ENCODE measurements at places on chromosomes 2 and 18. TPM values are rescaled to one million over a fixed set of nuclear protein-coding genes. Genes with fewer than 3 reads are reported as not detected.

GRCh38 chr2:241613017-241613780 lies 23.8 kb downstream of the THAP4 start:
- DNase-seq: no peak

GRCh38 chr2:54738281-54738680 lies 14.8 kb downstream of the EML6 start:
- no peak for DNase-seq

DNA sequence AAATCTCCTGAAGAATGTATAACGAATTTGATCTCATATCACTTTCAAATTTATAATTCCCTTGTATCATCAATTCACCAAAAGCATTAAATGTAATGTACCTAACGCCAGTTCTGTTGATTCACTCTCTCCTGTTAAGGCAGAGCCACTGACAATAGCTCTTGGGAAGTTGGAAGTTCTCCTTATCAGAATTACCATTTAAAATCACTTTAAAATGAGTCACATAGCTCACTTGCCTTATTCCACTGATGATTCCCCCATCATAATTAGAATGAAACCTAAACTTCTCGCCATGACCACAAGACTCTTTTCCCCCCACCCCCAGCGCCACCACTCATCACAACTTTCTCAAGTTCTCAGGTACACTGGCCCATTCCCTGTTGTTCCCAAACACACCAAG lies 117.1 kb downstream of the PID1 start:
- DNase-seq: no peak

DNA sequence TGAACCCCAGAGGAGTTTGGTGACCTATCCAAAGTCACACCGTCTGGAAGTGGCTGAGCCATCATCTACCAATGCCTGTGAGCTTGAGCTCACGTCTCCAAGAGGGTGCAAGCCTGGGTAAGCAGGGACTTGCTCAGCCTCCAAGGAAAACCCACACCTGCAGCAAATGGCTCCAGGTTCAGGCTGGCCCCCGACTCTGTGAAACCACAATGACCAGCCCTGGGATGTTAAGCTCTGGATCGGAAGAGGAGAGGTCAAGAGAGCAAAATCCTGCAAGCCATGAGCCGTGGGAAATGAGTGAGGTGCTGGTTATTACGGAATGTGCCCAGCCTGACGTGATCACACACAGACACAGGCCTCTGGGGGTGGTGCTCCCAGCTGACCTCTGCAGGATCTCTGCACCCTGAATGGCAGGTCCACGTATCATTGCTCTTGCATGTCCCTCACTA lies 94.1 kb upstream of the OTOS start:
- DNase-seq: no peak

GRCh38 chr18:60339018-60339417 lies 33.6 kb downstream of the MC4R start:
- no peak for DNase-seq

- no peak for DNase-seq
Observed at GRCh38 chr18:34795070-34795732, 85.1 kb downstream of the DTNA start.

DNA sequence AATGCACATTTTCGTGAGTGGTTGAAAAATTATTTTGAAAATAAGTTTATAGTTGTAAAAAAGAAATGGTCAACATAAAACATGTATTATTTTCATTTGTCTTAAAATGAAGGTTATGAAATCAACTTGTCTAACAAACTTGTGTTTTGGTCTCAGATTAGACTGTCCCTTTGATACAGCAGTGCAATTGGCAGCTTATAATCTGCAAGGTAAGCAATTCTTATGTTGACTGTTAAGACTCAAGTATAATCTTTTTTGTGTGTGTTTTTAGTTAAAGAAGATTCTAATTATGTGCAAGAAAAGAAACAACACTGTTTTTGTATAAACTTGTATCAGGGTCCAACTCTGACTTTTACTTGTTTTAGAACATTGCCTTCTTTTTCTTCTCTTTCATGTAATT lies 62.7 kb downstream of the EPB41L5 start:
- DNase-seq: no peak

GRCh38 chr2:51997571-51997970 lies 965.6 kb upstream of the NRXN1 start:
- no peak for DNase-seq

DNA sequence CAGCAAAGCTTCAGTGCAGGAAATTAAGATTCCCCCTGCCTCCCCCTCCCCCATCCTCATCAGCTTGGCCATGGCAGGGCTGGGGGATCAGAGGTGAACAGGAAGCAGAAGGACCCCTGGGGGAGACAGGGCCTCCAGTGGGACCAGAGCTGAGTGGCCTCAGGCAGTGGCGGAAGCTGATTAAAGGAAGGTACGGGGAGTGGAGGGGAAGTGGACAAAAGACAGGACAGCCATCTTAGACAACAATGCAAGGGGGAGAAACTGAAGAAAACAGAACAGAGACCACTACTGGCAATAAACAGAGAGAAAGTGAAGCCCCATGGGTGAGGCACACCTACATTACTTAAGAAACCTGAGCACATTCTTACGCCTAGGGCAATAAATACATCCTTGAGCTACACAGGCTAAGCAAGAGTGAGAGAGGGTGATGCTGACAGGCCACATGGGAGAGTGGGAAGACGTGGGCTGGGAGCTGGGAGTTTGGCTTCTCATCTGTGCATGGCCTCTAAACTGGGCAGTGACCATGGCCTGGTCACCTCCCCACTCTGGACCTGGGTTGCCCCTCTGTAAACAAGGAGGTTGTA lies 59.6 kb downstream of the BCL11A start:
- DNase-seq: no peak

DNA sequence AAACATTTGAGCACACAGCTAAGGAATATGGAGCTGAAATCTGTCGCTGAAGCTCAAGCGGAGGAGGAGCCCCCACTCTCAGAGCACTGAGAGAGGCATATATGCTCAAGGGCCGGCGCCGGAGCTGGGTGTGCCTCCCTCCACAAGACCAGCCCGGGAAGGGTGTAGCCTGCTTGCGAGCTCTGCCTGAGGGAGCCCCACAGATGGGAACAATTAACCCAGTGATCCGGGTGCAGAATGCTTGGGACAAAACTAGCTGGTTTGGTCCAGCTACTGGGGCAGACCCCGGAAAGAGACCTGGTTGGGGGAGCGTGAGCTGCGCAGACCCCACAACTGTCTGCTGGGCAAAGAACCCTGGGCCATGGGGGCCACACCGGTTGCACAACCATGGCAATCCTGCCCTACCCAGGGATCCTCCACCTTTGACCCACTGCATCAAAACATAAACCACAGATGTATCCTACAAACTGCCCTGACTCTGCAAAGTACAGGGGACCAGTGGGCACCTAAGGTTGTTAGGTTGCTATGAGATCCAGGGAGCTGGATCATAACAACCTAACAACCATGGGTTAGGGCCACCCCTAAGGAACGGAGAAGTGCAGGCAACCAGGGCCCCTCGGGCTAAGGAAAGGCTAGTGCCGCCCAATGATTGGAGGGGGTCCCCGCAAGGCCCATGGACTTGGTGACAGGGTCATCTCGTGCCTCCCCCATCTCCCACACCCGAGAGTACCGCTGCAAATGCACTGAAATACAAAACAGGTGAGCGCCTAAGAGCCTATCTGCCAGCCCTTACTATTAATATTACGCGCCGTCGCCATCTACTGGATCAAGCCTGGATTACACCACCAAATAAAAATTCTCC lies 53.4 kb upstream of the SCN1A start:
- DNase-seq: peak; percentile 58

DNA sequence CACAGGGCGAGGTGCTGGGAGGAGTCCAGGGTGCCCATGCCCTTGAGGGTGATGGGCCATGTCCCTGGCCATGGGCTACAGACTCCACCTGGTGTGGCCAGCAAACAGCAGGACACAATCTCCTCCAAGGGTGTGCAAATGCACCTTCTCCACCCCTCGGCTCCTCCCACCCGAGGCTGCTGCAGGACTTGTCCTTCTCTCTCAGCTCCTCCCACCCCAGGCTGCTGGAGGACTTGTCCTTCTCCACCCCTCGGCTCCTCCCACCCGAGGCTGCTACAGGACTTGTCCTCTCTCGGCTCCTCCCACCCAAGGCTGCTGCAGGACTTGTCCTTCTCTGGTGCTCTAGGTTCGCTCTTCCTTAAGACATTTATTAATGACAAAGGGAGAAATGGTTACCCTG lies 57.3 kb upstream of the SNTG2 start:
- no peak for DNase-seq

- DNase-seq: no peak
Observed at GRCh38 chr2:238133499-238134392, 4.7 kb upstream of the KLHL30 start.

GRCh38 chr2:73516033-73516432 lies 126.2 kb downstream of the NAT8 start:
- no peak for DNase-seq

DNA sequence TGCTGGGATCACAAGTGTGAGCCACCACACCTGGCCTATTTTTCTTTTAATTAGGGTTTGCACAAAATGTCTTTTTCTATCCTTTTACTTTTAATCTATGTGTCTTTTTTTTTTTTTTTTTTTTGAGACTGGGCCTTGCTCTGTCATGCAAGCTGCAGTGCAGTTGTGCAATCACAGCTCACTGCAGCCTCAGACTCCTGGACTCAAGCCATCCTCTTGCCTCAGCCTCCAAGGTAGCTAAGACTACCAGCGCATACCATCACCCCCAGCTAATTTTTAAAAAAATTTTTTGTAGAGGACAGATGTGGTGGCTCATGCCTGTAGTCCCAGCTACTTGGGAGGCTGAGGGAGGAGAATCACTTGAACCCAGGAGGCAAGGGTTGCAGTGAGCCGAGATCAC lies 27.1 kb downstream of the ADCY3 start:
- no peak for DNase-seq

DNA sequence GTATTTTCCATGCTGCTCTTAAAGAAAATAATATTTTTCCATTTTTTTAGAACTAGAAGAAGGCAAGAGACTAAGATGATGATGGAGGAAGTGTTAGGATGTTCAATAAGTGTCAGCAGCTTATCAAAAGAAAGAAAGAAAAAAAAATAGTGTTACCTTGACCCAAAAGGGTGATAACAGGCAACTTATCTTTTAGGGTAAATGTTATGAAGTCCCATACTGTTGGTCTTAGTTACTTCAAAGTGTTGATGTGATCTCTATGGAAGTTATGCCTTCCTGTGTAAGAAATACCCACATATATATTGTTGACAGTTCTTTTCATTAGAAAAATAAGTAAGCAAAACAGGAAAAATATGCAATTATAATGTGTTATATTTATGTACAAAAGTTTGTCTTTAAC lies 143.5 kb downstream of the OTX1 start:
- DNase-seq: no peak

DNA sequence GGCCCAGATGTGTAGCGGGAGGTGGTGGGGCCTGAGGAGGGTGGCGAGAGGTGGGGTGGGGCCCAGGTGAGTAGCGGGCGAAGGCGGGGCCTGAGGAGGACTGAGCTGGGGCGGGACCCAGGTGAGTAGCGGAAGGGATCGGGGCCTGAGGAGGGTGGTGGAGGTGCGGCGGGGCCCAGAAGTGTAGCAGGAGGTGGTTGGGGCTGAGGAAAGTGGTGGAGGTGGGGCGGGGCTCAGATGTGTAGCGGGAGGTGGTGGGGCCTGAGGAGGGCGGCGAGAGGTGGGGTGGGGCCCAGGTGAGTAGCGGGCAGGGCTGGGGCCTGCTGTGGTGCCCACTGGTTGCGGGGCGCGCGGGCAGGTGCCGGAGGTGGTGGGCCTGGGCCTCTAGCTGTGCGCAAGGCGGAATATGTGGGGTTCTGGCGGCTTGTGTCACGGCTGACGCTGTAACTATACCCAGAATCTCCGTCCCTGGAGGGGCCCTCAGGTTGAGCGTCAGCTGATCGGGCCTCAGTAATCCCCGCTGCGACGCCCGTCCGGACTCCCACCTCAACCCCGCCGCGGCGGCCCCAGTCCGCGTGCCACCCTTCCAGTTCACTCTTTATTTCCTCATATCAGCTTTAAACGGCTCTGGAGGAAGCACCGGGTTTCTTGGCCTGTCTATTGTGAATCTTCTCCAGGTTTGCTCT lies 866 bp upstream of the SF3B6 start:
- peak; percentile 43 for DNase-seq

GRCh38 chr18:74613381-74613780 lies 15.7 kb downstream of the ZNF407 start:
- no peak for DNase-seq

DNA sequence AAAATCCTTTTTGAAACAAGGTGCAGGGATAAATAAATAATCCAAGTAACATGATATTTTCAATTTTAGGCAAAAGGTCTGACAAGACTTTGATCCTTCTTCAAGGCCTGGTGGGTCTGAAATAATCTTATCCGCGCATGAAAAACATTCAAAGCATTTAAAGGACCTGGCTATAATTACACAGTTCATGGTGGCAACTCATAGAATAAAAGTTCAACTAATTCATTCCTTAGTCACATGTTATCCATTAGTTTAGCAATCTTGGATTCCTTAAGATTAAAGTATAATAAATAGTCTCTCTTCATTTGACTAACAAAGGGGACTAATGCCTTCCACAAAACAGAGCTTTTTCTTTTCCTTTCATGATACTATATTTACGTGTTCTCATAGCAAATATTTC lies 21.0 kb upstream of the SLC38A11 start:
- no peak for DNase-seq

GRCh38 chr2:54598347-54599325 lies 124.8 kb upstream of the EML6 start:
- DNase-seq: no peak

DNA sequence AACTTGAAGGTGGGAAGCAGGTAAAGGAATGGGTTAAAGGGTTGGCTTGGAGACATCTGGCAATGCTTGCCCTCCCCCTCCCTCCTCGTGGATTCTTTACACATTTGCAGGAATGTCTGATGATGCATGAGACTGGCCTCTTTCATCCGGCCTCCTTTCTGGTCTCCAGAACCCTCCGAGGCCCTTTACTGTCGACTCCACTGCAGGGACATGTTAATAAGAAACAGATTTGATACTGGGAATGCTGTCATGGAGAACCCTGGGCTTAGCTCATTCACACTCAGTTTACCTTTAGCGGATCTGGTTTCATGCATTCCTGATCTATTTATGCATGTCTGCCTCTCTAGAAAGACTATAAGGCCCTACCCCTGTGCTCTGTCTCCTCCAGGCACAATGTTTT lies 238.7 kb downstream of the TGIF1 start:
- no peak for DNase-seq

DNA sequence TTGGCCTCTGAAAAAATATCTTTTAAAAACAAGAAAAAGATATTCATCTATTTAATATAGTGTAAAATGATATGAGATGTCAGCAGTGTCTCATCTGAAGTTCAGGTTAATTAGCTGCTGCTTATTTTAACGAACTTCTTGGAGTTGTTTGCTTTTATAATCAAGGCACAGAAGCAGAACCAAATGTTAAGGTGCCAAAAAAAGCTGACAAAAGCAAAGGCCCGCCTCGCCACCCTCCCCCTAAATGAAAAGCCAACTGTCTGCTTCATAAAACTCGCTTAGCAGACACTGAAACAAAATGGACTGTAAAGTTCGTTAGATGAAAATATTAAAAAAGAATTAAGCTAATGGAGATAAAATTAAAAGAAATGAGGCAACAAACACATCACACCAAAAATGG lies 562.6 kb downstream of the ZEB2 start:
- DNase-seq: no peak

GRCh38 chr2:172606285-172606684 lies 50.4 kb downstream of the PDK1 start:
- no peak for DNase-seq

The MTCL1 gene
- total RNA-seq: 0.25 TPM

The UGT1A3 gene
- not detected for total RNA-seq

The FN1 gene
- total RNA-seq: not detected

The C2orf80 gene
- total RNA-seq: not detected

The DPP10 gene
- not detected for total RNA-seq

The CLIP4 gene
- 28.3 TPM for total RNA-seq

The SYT4 gene
- total RNA-seq: not detected

The LIMS3 gene
- total RNA-seq: 0.77 TPM

The DAPL1 gene
- not detected for total RNA-seq

The MYOM1 gene
- total RNA-seq: 1.3 TPM

The MCM6 gene
- total RNA-seq: 229 TPM

The SP9 gene
- total RNA-seq: not detected
